ENCODE measurements at places on chromosomes 5 and 9.

- no peak for DNase-seq
Observed at GRCh38 chr5:7686794-7687193, 164.1 kb downstream of the CFAP90 start.

DNA sequence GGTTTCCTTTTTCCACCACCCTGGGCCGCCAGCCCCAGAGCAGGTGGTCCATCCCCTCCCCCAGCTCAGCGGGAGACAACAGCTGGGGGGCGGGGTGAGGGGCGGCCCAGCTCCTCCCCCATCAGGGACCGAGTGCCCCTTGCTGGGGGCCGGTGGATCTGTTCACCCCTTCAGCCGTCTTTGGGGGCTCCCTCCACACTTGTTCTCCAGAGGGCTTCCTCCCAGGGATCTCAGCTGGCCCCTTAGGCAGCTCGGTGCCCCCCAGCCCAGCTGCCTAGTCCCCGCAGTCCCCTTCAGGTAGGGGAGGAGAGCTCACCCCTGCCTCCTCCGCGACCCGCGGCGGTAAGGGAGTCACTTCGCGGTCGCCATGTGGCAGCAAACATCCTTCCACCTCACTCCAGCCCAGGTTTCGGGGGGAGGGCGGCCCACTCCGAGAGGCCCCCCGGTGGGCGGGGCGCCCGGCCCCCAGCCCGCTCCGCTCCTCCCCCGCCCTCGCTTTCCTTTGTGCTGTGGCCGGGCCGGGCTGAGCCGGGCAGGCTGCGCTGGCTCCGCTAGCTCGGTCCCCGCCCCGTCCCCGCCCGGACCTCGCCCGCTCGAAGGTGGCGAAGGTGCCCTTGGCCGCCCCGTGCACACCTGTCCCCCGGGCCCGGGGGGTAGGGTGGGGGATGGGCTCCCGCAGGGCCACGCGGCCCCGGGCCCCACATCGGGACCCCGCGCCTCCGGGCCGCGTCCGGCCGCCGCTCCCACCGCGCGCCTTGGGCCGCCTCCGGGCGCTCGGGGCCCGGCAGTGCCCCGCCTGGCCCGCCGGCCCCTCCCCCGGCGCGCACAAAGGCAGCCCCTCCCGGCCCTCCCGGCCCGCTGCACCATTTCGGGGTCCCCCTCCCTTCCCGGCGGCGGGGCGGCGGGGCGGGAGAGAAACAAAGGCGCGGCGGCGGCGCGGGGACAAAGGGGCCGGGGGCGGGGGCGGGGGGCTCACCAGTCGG, 683 bp downstream of the DBN1 start:
- DNase-seq = peak; percentile 25

GRCh38 chr5:64513492-64513891, 7.7 kb downstream of the RGS7BP start:
- DNase-seq = no peak

DNA sequence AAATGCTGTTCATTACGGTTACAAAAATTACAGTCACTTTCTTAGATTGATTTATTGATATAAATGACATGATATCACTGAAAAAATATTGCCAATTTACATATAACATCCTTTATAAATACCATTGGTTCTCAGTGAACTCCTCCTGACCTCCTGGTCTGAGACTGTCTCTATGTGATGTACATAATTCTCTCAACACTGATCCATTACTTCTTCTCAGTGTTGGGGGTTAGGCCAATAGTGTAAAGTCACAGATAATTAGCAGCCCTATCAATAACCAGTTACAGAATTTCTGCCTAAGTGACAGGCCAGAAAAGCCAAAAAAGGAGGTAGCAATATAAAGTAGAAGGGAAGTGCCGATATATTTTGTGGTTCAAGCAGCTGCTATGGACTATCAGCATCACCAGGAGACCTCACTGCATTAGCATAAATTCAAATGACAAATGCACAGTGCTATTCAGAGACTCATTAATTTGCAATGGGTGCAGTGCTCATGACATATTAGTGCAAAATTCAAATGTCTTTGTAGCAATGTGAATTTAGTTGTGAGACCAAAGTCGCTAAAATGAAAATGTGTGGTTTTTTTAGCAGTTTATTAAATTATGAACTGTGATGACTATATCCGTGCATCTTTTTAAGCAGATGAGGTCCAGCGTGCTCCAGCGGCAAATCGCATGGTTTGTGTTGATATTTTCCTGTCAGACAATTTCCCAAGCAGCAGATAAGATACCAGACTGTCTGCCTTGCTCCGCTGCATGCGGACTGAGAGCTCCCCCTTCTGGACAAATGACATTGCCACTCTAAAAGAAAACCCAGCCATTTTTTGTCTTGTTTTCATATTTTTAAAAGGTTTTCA, 144.6 kb downstream of the CETN3 start:
- no peak for DNase-seq

DNA sequence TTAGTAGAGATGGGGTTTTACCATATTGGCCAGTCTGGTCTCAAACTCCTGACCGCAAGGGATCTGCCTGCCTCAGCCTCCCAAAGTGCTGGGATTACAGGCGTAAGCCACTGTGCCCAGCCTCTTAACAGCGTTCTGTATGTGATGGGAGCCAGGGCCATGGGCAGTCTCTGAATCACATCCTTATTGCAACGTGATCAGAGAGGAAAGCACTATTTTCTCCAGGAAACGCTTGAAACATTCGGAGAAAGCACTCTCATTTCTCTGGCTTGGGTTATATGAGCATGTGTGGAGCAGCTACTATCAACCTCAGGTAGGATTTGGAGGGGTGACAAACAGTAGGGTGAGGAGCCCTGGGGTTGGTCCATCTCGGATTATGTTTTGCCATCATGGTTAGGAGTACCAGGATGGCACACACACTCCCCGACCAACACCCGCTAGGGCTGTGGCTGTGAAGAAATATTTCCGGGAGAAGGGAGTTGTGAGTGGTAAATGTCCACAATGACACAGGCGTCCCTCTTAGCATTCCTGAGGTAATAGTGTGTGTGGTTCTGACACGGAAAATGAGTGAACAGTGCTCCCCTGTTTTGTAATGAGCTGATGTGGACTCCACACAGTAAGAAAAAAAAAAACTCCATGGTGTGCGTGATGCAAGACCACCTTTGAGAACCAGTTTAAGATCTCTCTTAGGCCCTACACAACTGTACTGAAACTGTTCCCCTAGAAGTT, 406.2 kb upstream of the ZNF608 start:
- DNase-seq = no peak

DNA sequence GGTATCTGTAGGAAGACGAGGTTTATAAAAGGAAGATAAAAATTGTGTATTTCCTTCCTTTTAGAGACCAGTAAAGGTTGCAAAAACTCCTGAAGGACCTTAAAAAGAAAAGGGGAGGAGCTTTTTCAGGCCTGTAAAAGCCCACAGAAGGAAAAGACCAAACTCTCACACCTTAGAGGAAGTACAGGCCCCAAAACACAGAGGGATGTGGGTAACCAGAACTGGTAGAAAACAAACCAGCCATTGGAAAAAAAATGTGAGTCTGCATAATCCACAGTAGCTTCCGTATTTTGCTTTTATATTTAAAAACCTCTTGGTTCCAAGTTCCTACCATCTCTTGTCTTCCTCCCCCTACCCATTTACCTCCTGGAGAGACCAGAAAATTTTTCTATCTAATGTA, 8.5 kb downstream of the GIN1 start:
- DNase-seq = no peak

GRCh38 chr5:154038707-154039457, at the start of the genes FAM114A2 and MFAP3:
TSS of gene FAM114A2 (minus strand) at chr5:154038910. CDS start at chr5:154034953, 3,957 bp downstream.
TSS of gene MFAP3 (plus strand) at chr5:154038967. CDS start at chr5:154049723, 10,756 bp downstream.
- peak; percentile 75 for DNase-seq

DNA sequence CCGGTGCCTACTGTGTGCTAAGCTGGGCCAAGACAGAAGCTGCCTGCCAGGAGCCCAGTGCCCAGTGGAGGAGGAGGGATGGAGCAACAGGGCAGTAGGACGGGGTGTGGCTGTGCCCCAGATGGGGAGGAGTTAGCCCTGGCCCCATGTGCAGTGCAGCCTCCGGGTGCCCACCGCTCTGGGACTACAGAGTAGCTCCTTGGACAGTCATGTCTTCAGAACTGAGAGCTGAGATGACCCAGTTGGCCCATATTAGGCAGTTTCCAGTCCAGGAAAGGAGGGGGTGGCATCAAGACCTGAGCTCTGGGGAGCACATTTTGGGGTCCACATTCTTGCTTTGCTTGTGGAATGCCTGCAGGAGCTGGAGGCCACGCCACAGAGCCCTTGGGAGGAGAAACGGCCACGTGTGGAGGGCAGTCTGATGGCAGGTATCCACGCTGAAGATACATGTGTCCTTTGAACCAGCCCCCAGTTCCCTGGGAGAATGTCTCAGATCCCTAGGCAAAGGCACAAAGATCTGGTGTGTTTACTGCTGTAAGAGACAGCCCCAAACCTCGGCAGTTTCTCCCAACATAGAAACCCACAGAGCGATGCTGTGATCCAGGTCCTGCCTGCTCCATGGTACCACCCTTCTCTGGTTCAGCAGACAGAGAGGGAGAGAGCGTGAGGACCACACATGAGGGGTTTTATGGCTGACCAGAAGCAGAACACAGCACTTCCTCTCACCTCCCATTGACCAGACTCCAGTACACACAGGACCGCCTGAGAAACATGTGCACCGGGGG, 46.8 kb upstream of the FCN1 start:
- no peak for DNase-seq

DNA sequence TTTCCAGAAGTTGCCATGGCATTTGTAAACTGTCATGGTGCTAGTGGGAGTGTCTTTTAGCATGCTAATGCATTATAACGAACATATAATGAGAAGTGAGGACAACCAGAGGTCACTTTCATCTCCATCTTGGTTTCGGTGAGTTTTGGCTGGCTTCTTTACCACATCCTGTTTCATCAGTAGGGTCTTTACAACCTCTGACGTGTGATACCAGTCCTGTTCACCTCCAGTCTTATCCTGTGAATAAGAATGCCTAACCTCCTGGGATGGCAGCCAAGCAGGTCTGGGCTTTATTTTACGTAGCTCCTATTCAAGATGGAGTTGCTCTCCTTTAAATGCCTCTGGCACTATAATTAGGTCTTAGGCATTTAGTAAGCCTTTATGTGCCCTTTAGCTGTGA, 20.4 kb upstream of the RFK start:
- no peak for DNase-seq

- no peak for DNase-seq
Observed at GRCh38 chr9:74078647-74079046, 418.5 kb upstream of the RORB start.

DNA sequence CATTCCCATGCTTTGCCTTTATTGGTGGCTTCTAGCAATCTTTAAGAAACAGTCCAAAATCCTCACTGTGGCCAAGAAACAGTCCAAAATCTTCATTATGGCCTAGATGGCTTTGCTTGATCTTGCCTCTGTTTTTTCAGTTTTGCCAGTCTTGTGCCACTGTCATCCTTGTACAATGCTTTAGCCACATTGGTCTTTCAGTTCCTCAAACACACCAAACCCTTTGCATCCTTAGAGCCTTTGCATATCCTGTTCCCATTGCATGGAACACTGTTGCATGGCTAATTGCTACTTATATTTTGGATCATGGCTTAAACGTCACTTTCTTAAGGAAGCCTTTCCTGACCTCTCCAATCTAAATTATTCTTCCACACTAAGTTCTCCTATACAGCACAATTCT, 22.1 kb downstream of the MRRF start:
- DNase-seq = no peak

GRCh38 chr5:135481387-135481786, 29.2 kb upstream of the TIFAB start:
- no peak for DNase-seq

DNA sequence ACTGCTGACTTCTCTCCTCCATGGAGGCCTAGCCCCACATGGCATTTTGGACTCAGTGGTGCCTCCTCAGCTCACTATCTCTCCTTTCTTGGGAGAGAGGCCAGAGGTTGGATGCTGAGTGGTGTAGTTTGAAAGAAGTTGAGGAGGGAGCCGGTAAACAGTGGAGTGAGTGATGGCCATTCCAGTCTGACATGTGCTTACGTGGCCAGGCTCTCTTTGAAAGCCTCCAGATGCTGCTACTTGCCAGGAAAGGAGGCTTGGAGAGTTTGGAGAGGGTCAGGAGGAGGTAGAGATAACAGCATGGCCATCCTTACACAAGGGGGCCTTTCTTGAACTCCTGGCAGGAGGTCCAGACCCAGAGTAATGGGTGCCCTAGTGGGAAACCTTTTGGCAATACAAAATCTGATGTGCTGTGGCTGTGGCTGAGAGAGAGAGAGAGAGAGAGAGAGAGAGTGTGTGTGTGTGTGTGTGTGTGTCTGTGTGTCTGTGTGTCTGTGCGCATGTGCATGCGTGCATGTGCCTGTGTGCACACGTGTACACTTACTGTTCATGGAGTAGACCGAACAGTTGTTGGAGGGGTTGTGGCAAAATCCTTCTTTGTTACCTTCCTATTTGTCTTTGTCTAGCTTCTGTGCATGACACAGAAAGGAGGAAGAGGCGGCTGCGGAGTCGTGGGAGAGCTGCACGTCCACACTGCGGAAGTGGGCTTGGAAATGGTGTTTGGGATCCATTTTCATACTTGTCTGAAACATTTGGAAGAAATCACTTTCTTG, 37.8 kb downstream of the RALGPS1 start:
- no peak for DNase-seq

DNA sequence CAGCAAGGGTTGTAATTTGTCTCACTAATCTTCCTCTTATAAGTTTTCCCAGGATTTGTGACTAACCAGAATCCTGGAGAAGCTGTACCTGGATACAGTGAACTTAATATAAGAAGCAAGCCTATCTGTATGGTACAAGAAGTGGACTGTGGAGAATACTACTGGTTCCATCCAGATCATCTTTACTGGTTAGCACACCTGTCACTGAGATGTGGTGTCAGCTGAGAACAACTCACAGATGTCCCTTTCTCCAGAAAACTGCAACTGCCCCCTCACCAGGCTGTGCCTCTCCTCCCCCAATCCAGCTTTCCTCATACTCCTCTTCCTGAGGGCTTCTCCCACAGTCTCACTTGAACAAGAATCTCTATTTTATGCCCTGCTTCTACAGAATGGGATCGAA, 4.9 kb downstream of the FBXO10 start:
- DNase-seq = no peak

GRCh38 chr5:107557051-107557658, 113.6 kb downstream of the EFNA5 start:
- DNase-seq = no peak

DNA sequence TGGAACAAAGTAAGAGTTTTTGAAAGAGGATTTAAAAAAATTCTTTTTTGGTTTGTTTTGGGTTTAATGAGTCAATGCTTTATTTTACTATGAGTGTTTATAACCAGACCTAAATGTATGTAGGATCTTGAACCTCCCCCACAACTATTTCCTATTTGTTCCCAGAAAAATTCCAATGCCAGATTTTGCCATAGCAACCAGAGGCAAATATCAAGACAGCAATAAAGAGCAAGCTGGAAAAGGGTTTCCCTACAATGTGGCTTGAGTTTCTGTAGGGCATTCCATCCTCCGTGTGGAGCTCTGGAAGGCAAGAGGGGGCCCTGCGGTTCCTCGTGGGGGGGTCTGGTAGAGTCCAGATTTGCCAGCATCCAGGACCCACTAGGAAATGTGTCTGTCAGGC, 27.8 kb upstream of the GDNF start:
- no peak for DNase-seq
